ENCODE measurements at places on chromosomes 13 and 19. TPM values are rescaled to one million over a fixed set of nuclear protein-coding genes. Genes with fewer than 3 reads are reported as not detected.

Gene KL
- 0.41 TPM for total RNA-seq

Gene SYDE1
- total RNA-seq, result 39.4 TPM

Gene KLK14
- not detected for total RNA-seq

DNA sequence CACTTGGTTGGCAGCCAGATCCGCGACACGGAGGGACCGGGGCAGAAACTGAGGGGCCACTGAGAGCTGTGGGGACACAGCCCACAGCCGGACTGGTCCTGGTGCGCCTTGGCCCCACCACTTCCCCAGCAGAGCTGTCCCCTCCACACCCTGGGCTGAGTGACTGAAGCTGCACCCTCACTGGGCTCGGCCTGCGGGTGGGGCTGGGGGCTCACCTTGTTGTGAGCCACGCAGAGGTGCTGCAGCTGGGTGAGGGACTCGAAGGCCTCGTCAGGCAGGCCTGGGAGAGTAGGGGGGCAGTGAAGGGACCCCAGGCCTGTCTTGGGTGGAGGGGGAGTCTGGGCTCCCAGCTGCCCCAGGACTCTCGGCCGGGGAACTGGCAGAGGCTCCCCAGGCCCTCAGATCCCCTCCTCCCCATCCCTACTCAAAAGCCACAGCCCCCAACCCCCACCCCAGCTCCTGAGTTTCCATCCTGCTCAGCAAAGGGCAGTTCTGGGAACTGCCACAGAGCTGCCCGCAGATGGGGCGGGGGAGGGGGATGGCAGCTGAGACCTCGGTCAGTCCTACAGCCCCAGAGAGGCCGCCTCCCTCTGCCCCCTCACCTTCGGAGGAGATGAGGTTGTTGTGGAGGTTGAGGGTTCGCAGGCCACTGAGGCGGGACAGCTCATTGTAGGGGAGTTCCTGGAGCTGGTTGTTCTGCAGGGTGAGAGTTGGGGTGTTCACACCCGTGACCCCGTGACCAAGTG, 2.3 kb downstream of the PODNL1 start:
- no peak for DNase-seq

DNA sequence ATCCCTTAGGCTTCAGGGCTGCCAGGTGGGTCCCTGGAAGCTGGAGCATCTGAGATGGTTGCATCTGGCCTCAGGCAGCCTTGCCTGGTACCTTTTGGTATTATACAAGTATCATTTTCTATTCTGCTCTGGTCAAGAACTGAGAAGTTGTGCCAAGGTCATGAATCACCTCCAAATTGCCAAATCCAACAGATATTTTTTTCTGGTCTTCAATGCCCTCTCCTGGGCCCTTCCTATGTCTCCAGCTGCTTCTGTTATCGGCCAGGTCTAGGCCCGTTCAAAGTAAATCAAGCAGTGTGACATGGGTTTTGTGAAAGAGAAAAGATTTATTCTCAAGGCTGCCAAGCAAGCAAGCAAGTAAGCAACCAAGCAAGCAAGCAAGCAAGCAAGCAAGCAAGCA, 271.1 kb upstream of the MAB21L1 start:
- no peak for DNase-seq

GRCh38 chr13:25253702-25254101, 33.6 kb downstream of the MTMR6 start:
- no peak for DNase-seq

- DNase-seq, result no peak
Measured at GRCh38 chr13:81207636-81208035, 866.7 kb upstream of the SPRY2 start.

DNA sequence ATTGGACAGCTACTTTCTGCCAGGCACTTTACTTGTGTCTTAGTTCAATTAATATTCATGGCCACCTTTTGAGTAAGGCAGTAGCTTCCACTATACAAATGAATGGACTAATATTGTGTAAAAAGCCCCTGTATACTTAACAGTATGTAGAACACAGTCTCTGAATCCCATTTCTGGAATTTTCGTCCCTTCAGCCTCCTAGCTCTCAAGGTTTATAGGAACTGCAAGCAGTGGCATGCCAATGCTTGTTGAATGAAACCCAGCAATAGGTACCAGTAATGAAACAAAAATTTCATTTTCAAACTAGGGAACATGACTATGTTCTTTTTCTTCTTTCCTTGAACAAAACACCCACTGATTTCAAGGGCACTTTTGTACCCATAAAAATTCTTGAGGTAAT, 361.6 kb downstream of the TDRD3 start:
- no peak for DNase-seq

DNA sequence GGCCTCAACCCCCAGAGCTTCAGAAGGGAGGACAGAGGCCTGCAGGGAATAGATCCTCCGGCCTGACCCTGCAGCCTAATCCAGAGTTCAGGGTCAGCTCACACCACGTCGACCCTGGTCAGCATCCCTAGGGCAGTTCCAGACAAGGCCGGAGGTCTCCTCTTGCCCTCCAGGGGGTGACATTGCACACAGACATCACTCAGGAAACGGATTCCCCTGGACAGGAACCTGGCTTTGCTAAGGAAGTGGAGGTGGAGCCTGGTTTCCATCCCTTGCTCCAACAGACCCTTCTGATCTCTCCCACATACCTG, 969 bp upstream of the CEACAM5 start:
- no peak for DNase-seq

GRCh38 chr19:9917321-9917720, 19.0 kb downstream of the OLFM2 start:
- DNase-seq, result no peak

GRCh38 chr19:6204212-6204611, 68.7 kb downstream of the ACSBG2 start:
- DNase-seq, result no peak
